Colonic mucosa (tissue), 4 donors: ENCODE measurements at places on chromosomes 4 and X. TPM values are rescaled to one million over a fixed set of nuclear protein-coding genes. Genes with fewer than 3 reads are reported as not detected.

DNA sequence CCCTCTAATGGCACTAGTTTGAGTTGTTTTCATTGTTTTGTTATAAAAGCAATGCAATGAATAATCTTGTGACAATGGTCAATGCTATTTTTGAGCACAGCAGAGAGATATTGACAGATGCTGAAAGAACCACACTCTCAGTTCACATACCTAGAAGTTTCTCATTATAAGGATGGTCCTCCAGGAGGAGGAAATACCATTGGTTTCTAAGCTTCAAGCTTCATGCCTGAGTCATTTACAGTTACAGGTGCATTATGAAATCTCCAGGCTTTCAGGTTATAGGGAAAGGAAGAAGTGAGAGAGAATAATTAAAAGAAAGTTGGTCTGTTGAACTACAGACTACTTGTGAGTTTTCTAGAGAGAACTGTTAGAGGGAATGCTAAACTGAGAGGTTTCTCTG lies 75.3 kb downstream of the PWWP3B start:
- DNase-seq, result no peak
- no peaks in the 10 kb centered on the region for H3K27me3 ChIP-seq
- no peak overlapping the region for H3K27ac ChIP-seq
- H3K36me3 ChIP-seq, result no peaks in the 10 kb centered on the region

Gene NEIL3
- total RNA-seq, result 6.1 TPM

DNA sequence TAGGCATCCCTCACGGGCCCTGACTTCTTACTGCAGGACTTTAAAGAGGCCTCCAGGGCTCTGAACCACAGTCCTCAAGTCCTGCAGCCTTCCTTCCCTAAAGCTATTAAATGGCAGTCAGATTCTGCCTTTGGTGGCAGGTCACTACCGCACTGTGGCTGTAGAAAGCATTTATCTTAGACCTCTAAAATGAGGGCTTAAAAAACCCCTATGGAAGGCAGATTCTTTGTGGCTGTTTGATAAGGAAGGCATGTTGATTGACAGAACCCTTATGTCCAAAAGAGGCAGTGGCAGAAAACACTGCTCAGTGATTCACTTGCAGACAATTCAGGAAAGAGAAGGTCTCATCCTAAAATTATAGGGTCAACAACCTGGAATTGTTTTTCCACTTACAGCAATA lies 79.2 kb downstream of the FBXL5 start:
- no peaks in the 10 kb centered on the region for H3K4me1 ChIP-seq
- DNase-seq, result no peak
- H3K4me3 ChIP-seq, result no peak overlapping the region
- no peaks in the 10 kb centered on the region for H3K36me3 ChIP-seq
- no peak overlapping the region for H3K27ac ChIP-seq

DNA sequence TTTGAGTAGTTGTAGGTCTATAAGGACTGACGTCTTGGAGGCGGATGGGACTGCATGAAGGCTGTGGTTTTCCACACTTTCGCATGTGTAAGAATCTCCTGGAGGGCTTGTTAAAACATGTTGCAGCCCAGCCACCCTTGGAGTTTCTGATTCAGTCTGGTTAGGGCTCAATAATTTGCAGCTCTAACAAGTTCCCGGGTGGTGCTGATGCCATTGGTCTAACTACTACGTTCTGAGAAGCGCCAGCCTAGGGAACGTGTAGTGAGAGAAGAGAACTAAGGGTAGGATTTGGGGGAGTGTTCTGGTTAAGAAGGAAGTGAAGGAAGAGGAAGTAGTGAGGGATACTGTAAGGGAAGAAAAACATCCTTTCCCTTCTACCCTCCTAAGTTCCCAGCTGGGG lies 138.9 kb downstream of the LARP7 start:
- H3K4me3 ChIP-seq, result no peak overlapping the region
- no peak for DNase-seq
- H3K27ac ChIP-seq, result no peak overlapping the region
- H3K27me3 ChIP-seq, result no peaks in the 10 kb centered on the region
- H3K36me3 ChIP-seq, result no peaks in the 10 kb centered on the region
- H3K4me1 ChIP-seq, result no peaks in the 10 kb centered on the region

DNA sequence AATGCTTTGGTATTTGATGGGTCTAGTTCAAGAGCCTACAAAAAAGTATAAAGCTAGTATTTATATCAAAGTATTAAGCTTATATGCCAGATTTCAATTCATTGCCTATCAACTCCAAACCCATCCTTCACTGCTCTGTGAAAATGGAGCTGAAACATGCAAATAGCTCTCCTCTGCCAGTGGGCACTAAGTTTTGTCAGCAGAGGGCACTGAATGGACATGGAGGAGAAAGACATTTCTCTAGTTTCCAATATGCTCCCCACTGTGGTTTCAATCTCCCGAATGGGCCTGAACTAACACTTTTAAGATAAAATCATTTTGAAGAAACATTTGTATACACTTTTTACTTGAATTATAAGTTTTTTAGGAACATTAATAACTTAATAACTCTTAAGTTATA lies 12.4 kb downstream of the PPID start:
- H3K4me1 ChIP-seq, result no peaks in the 10 kb centered on the region
- H3K27me3 ChIP-seq, result no peaks in the 10 kb centered on the region
- H3K27ac ChIP-seq, result no peak overlapping the region

DNA sequence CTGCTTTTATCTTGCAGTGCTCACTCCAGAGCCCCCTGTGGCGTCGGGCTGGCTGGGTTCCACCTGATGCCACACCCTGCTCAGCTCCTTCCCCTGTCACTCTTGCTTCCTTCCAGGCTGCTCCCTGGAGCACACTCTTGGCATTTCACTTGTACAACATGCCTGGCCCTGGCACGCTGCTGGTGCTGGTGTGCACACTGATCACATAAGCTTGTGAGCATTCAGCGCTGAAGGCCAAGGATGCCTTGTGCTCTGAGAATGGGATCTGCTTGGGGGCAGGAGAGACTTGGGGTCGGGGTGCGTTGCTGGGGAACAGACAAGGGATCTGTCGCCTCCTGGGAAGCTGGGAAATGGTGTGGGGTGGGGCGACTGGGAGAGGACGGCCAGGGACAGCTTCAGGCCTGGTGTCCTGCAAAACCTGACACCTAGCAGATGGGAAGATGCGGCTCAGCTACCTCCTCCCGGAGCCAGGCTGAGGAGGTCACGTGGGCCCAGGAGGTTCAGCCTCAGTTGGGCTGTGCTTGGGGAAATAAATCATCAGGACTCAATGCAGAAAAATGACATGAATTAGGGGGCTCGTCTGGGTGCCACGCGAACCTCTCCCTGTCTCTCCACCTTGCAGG lies 108.5 kb downstream of the PHKA2 start:
- DNase-seq, result no peak
- no peaks in the 10 kb centered on the region for H3K27me3 ChIP-seq
- H3K4me1 ChIP-seq, result no peaks in the 10 kb centered on the region
- no peaks in the 10 kb centered on the region for H3K36me3 ChIP-seq
- no peak overlapping the region for H3K27ac ChIP-seq

GRCh38 chr4:174089711-174090110 lies 193.8 kb downstream of the FBXO8 start:
- H3K4me3 ChIP-seq, result no peak overlapping the region
- H3K36me3 ChIP-seq, result no peaks in the 10 kb centered on the region
- no peak for DNase-seq
- H3K4me1 ChIP-seq, result no peaks in the 10 kb centered on the region

Gene DMRTC1
- 0.27 TPM for total RNA-seq

- H3K36me3 ChIP-seq, result no peaks in the 10 kb centered on the region
- H3K27ac ChIP-seq, result no peak overlapping the region
- no peaks in the 10 kb centered on the region for H3K27me3 ChIP-seq
- no peak for DNase-seq
- no peaks in the 10 kb centered on the region for H3K4me1 ChIP-seq
Observed at GRCh38 chrX:136421338-136421737, 66.4 kb upstream of the BRS3 start.

GRCh38 chrX:65866146-65866545 lies 173.7 kb downstream of the VSIG4 start:
- H3K36me3 ChIP-seq, result no peaks in the 10 kb centered on the region
- H3K27me3 ChIP-seq, result peaks cover 3% of the 10 kb centered on the region
- H3K27ac ChIP-seq, result no peak overlapping the region
- H3K4me1 ChIP-seq, result no peaks in the 10 kb centered on the region
- H3K4me3 ChIP-seq, result no peak overlapping the region

GRCh38 chr4:37733240-37733867 lies 47.2 kb upstream of the RELL1 start:
- H3K27ac ChIP-seq, result peak overlapping the region; percentile 45
- H3K36me3 ChIP-seq, result no peaks in the 10 kb centered on the region
- no peaks in the 10 kb centered on the region for H3K4me1 ChIP-seq
- no peak overlapping the region for H3K4me3 ChIP-seq

- H3K4me1 ChIP-seq, result peaks cover 4% of the 10 kb centered on the region
- no peaks in the 10 kb centered on the region for H3K27me3 ChIP-seq
- DNase-seq, result peak; percentile 88
- peak overlapping the region; percentile 68 for H3K27ac ChIP-seq
Observed at GRCh38 chr4:83629945-83630721, 94.2 kb downstream of the GPAT3 start.

DNA sequence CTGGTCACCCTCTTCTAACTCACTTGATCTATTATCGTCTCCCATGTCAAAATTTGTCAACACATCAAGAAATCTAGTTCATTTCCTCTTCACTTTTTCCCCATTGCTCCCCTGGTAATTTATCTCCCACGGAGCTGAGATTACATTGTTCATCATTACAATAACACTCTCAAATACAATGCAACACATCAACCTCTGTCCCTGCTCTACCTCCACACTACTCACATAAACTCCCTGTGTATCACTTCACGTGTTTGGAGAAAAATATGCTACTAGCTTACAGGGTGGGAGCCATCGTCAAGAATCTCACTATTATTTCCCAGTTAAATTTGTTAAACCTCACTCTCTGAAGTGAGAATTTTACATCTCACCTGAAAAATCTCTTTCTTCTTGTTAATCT lies 1006.4 kb downstream of the ARAP2 start:
- DNase-seq, result no peak
- no peak overlapping the region for H3K27ac ChIP-seq
- H3K4me3 ChIP-seq, result no peak overlapping the region
- H3K4me1 ChIP-seq, result no peaks in the 10 kb centered on the region
- no peaks in the 10 kb centered on the region for H3K27me3 ChIP-seq

DNA sequence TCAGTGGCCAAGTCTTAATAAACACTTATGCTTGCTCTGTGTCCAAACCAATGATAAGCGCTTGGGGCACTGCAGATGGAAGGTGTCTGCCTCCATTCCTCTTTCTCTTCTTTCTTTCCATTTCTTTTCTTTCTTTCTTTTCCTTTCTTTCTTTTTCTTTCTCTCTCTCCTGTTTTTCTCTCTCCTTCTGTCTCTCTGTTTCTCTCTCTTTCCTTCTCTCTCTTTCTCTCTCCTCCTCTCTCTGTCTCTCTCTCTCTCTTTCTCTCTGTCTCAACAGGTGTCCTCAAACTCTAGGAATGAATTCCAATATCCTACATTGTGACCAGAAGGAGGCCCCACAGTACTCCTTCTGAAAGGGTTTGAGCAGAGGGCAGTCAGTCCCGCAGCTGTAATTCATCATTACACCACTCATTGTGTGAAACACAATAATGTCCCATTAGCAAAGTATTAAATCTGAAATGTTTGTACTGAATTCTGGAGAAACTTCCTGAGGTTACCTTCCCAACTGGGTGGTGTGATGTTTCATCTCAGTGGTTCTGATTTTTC lies 66.5 kb upstream of the PAGE1 start:
- H3K27ac ChIP-seq, result no peak overlapping the region
- no peak overlapping the region for H3K4me3 ChIP-seq
- H3K27me3 ChIP-seq, result peaks cover 4% of the 10 kb centered on the region
- no peaks in the 10 kb centered on the region for H3K4me1 ChIP-seq

- H3K27me3 ChIP-seq, result no peaks in the 10 kb centered on the region
- no peaks in the 10 kb centered on the region for H3K4me1 ChIP-seq
- H3K27ac ChIP-seq, result no peak overlapping the region
- no peak for DNase-seq
- no peak overlapping the region for H3K4me3 ChIP-seq
- H3K36me3 ChIP-seq, result no peaks in the 10 kb centered on the region
Observed at GRCh38 chr4:138978028-138978585, 37.5 kb upstream of the NOCT start.
